Activated naive CD8-positive, alpha-beta T cell treated with anti-CD3 and anti-CD28 coated beads, Interleukin-2, amount 50 U/mL, for 24 hours (primary cell): ENCODE measurements at places on chromosomes 3 and 15.

DNA sequence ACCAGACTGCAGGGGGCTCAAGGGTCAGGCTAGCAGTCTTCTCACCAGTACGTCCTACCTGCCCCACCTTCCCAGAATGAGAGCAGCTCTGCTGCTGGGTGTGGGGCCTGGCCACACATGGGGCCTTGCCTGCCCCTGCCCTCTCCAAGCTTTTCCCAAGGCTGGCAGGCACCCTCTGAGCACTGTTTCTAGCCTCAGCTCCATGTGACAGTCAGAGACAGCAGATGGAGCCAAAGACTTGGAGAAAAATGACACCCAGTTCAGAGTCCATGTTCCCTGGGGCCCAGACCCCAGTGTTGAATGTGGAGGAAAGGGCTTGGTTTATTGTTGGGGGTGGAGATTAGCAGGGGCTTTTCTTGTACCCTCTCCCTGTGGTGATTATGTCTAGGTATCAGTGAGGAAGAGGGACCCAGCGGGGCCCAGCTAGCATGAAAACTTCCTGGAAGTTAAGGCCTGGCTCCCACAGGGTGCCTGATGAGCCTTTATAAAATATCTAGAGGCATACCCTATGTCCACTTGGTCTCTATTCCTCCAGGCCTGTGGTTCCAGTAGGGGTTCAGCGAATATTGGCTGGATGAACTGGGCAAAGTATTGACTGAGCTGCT lies 153.8 kb downstream of the EEFSEC start:
- no peak for DNase-seq

GRCh38 chr3:181276358-181276896 lies 286.9 kb upstream of the DNAJC19 start:
- no peak for DNase-seq

- DNase-seq, result no peak
These were observed 16.0 kb downstream of the TM2D3 start for GRCh38 chr15:101635944-101636727.

- DNase-seq, result peak; percentile 32
These were observed 43.2 kb downstream of the ARHGEF3 start for GRCh38 chr3:56758539-56758981.

DNA sequence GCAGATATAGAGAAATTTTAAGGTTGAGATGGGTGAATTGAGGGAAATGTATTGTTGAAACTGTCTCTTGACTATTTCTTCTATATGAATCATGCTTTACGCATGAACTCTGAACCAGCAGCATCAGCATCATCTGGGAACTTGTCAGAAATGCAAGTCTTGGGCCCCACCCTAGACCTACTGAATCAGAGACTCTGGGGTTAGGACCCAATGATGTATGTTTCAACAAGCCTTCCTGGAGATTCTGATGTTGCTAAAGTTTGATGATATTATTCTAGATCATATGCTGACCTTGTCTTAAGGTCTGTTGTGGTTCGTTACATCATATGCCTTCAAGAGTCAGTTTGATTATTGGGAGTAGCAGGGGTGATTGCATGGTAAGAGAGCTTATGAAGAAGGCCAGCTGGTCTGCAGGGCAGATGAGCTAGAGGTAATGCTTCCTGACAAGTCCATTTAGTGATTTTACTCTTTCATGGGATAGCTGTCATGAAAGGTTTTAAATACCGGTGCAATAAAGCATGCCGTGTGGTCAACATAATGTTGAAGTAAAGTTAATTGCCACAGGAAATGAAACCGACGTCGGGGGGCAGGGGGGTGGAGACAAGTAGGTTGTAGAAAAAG lies 152.4 kb upstream of the MRPL3 start:
- no peak for DNase-seq

DNA sequence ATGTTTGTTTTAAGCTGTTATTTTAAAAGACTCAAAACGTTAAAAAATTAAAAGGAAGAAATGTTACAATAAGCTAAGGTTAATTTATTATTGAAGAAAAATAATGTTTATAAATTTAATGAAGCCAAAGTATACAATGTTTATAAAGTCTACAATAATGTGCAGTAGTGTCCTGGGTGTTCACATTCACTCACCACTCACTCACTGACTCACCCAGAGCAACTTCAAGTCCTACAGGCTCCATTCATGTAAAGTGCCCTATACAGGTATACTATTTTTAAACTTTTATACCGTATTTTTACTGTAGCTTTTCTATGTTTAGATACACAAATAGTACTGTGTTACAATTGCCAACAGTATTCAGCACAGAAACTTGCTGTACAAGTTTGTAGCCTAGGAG lies 55.2 kb downstream of the COL8A1 start:
- no peak for DNase-seq

- DNase-seq, result no peak
These were observed 109.7 kb upstream of the GADL1 start for GRCh38 chr3:31004025-31004678.

DNA sequence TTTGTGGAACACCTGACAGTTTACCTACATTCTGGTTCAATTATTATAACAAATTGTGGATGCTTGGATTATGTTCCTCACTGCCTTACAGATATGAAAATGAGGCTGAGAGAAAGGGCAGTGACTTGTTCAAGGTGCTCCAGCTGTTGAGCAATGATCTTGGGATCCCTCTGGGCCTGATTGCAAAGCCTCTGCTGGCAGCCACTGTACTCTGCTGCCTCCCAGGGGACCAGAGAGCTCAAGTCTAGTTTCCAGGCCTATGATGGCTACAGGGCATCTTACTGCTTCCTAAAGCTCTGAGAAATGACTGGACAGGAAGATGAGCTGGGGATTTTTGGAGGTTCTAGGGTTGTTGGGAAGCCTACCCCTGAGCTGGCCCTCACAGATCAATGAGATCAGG lies 2.3 kb upstream of the SHC4 start:
- DNase-seq, result peak; percentile 51

- DNase-seq, result no peak
These were observed 36.3 kb downstream of the PAK2 start for GRCh38 chr3:196775938-196776337.

DNA sequence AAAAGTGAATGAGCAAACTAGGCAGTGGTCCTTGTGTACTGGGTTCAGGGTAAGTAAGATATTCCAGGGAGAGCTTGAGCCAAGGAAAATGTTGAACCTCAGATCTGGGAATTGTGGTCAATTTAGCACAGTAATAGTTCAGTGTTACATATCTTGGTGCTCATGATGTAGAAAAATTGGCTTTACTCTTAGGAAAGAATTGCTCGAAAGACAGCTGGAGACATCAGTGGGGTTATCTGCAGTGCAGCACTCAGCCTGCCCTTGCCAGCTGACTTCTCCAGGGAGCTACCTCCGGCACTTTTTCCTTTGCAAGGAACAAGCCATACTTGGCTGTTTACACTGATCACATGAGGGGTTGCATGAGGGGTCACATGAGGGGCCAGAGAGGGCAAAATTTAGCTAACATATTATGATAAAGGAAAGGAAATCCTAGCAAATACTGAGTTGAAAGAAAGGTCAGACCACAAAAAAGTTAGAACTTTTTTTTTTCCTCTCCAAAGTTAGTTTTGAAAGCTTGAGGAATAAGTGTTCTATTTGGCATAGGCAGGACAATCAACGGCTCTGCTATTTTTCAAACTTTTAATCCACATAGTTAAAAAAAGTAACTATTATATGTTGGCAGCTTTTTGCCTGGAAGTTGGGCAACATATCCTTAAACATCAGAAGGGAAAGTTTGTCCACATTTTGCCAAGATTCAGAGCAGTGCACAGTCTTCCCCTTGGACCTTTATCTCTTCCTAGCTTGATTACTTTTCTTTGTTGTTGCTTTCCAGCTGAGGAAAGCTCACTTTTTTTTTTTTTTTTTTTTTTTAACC lies 92.4 kb downstream of the COL6A6 start:
- no peak for DNase-seq

- no peak for DNase-seq
These were observed 177.7 kb downstream of the ZNF385D start for GRCh38 chr3:21573291-21573690.

GRCh38 chr15:68979816-68980215 lies 34.7 kb upstream of the NOX5 start:
- DNase-seq, result no peak

DNA sequence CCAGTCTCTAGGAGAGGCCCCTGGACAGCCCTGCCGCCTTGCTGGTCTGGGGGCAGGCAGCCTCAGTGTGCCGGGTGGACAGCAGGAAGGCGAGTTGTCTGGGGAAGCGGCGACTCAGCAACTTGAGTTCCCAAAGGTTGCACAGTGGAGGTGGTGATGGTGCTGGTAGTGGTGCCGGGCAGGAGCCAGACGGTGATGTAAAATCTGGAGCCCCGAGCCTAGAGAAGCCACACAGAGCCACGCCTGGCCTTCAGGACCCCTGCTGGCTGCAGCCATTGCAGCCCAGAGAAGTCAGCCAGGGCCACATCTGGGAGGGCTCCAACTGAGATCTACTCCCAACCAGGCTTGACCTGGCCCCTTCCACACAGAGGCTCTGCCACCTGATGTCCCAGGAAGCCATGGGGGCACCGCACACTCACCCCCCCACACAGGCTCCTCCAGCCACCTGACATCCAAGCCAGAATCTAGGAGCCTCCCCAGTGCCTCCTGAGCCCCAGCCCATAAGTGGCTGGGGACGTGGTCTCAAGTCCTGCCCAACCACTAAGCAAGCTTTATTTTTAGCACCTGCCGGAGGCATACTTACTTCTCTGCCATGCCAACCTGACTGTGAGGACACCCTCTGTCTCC lies 8.8 kb downstream of the C3orf22 start:
- no peak for DNase-seq

- no peak for DNase-seq
These were observed 55.6 kb downstream of the NEK11 start for GRCh38 chr3:131082246-131082645.
